ENCODE measurements at places on chromosomes 3 and 15.

- DNase-seq, result no peak
Observed at GRCh38 chr3:71759401-71759800, 5.7 kb downstream of the GPR27 start.

DNA sequence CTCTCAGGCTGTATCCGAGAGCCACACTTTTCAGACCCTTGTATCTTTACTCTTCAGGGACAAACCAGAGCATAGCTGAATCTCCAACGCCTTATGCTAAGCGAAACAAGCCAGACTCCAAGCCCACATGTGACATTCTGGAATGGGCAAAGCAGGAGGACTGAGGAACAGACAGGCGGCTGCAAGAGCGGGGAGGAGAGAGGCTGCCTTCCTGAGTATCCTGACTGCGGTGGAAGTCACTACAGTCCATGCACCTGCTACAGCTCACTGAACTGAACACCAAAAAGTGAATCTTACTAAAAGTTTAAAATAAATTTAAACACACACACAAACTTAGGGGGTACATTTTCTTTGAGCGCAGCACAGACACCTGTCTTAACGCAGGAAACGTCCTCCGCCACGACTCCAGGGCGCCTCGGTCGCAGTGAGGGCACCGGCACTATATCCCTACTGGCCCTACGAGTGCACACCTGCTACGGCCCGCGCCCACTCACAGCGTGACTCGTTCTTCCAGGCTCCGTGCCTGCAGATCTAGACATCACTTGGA is 1.4 kb downstream of the CYFIP1 start:
- DNase-seq, result no peak

- DNase-seq, result no peak
Observed at GRCh38 chr3:122918576-122919290, 108.8 kb downstream of the SEMA5B start.

GRCh38 chr3:44885618-44886017 is 11.2 kb downstream of the TGM4 start:
- no peak for DNase-seq

- no peak for DNase-seq
Observed at GRCh38 chr15:57003418-57003817, 85.0 kb downstream of the TCF12 start.

DNA sequence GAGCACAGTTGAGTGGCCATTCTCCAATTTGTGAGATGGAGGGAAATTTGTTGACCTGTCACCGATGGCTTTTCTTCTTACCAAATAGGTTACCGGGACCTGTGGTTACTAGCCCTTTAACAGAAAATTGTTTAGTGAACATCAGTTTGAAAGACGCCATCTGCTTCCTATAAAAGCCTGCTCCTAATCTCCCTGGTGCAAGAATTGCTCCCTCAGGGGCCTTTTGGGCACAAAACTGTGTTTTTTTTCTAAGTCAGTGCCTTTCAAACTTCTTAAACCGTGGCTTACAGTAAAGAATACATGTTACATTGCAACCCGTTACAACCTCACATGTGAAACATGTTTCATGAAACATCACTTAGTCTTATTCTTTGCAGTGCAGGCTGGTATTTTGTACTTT is 15.0 kb downstream of the CACNA2D3 start:
- no peak for DNase-seq

GRCh38 chr15:38670128-38671005 is 105.8 kb upstream of the RASGRP1 start:
- DNase-seq, result peak; percentile 86

GRCh38 chr3:179853176-179853575 is 183.6 kb downstream of the PEX5L start:
- DNase-seq, result no peak

GRCh38 chr3:119338754-119339153 is 44.6 kb downstream of the ARHGAP31 start:
- no peak for DNase-seq

- DNase-seq, result no peak
Observed at GRCh38 chr3:123444023-123444422, 4.9 kb downstream of the ADCY5 start.

- no peak for DNase-seq
Observed at GRCh38 chr3:125622381-125622791, 27.1 kb upstream of the OSBPL11 start.

DNA sequence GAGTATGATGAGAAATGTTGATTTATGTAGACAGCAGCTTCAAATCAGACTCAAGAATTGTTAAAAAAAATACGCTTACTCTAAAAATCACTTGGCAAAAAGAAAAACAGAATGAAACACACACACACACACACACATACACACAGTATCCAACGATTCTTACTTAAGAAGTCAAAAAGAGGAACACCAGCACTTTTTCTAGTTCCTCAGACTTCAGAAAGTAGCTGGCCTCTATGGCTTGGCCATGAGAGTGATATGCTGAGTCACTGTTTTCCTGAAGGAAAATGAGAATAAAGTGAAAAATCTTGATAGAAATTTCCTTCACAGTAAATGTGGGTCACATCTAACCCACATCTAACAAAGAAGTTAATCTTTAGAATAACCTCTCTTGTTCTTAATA is 22.1 kb downstream of the CNTN3 start:
- DNase-seq, result no peak

- DNase-seq, result no peak
Observed at GRCh38 chr3:38878646-38879045, 62.6 kb upstream of the SCN10A start.

DNA sequence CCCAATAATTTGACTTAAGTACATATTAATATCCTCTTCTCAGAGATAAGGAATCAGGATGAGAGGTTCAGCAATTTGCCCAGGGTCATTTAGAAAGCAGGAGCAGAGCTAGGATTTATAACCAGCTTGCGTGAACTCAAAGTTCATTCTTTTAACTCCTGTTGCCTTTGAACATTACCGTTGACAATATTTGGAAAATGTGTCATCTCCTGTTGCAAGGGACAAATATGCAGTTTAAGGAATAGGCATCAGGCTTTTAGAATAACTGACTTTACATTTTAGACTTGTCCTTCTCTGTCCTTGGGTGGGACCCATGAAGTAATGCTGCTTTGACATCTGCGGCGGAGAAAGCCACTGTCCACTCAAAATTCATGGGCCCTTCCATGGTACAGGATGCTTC is 252.2 kb upstream of the RGMA start:
- DNase-seq, result no peak

GRCh38 chr3:12922306-12922705 is 80.9 kb upstream of the RPL32 start:
- DNase-seq, result no peak

DNA sequence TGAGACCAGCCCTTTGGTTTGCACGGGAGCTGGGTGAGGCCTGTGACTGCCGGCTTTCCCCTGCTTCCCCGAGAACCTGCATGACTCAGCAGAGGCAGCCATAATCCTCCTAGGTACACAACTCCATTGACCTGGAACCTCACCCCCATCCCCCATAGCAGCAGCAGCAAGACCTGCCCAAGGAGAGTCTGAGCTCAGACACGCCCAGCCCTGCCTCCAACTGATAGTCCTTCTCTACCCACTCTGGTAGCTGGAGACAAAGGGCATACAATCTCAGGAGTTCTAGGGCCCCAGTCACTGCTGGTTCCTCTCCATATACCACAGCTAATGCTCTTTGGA is 141.0 kb upstream of the ARHGEF26 start:
- no peak for DNase-seq

GRCh38 chr3:85922374-85922773 is 963.6 kb downstream of the CADM2 start:
- no peak for DNase-seq

DNA sequence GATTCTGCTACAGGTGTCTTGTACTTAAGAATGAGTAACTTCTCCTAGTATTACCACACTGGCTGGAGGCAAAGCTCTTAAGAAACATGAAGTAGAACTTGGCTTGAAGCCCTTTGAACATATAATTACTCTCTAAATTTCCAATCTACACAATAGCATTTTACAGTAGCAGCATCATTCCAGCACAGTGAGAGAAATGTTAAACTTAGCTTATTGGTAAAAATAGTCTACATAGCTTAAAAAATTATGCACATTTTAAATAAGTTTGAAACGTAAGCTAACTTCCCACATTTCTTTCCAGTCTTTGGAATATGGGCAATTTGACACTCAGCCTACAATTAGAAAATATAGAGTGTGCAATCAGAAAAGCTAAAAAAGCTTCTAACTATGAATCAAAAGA is 32.8 kb upstream of the TOP2B start:
- no peak for DNase-seq

GRCh38 chr3:182937293-182938051 is 42.9 kb downstream of the DCUN1D1 start:
- DNase-seq, result peak; percentile 17

DNA sequence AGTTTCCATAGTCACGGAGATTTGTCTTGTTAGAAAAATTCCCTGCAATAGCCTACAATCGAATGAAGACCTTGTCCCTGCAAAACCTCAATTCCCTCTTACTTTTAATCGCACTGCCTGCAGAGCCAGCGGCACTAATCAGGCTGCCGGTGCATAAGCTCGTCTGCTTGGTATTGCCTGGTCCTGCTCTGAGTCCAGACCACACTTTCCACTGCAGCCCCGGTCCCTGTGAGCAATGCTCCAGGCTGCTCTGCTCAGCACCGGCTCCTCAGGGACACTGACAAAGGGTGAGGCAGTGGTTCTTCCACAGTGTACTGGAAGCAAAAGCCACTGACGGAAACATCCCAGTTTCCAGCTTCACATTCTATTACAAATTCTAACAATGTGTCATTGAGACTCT is 164.3 kb downstream of the OCA2 start:
- no peak for DNase-seq

GRCh38 chr3:115062009-115062408 is 85.1 kb downstream of the ZBTB20 start:
- DNase-seq, result no peak

DNA sequence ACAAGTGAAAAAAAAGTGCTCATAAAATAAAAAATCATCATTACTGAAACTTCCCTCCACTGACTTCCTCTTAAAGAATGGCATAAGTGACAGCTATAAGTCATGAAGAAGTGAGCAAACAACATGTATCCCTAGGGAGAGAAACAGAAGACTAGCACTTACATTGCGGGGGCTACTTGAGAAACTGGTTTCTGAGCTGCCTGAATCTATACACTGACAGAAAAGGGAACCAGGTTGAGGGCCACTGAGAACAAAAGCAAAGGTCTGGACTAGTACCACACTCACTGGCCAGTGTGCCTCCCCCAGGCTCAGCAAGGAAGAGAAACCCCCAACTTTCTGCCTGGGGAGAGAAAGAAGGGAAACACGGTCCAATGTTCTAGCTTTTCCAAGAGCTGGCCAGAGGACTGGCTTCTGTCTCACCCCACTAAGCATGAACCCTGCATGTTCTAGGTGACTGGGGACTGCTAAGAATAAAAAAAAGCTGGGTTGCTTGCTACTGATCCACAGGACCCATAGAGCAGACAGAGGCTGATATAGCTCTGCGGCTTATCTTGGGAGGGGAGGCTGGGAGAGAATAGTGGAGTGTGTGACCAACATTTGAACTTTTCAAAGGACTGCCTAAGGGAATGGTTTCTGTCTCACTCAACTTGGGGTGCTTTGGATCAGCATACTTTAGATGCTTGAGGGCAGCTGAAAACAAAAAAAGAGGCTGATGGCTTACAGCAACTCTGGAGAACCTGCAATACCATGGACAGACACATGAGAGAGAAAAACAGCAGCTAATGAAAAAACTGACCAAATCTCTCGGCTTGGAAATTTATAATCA is 8.1 kb downstream of the RAD18 start:
- DNase-seq, result no peak

GRCh38 chr3:19155375-19155774 is 7.1 kb downstream of the KCNH8 start:
- no peak for DNase-seq

GRCh38 chr15:72009222-72009621 is 108.7 kb downstream of the MYO9A start:
- no peak for DNase-seq

DNA sequence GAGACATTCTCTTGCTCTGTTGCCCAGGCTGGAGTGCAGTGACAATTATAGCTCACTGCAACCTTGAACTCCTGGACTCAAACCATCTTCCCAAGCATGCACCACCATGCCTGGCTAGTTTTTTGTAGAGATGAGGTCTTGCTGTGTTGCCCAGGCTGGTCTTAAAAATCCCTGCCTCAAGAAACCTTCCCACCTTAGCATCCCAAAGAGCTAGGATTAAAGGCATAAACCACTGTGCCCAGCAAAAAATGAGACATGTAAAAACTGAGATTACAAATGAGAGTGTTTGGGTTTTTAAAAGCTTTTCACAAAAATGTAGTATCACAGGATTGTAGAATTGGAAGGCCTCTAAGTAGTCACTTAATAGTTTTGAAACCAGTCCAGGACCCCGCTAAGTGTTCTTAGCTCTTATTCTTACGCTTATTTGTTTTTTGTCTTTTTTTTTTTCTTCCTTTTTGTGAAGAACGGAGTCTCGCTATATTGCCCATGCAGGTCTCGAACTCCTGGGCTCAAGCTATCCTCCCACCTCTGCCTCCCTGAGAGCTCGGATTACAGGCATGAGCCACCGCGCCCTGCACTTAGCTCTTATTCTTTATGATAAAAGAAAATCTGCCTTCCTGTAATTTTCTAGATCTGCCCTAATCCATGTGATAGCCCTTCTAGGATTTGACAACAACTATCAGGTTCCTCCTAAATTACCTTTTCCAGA is 31.5 kb downstream of the KLHL18 start:
- no peak for DNase-seq

- no peak for DNase-seq
Observed at GRCh38 chr15:29872716-29873115, 50.4 kb upstream of the TJP1 start.

GRCh38 chr3:193295985-193296384 is 55.0 kb downstream of the PLAAT1 start:
- DNase-seq, result no peak

- DNase-seq, result no peak
Observed at GRCh38 chr3:94118390-94118789, 55.5 kb downstream of the NSUN3 start.

GRCh38 chr15:88748081-88748480 is 55.2 kb upstream of the ACAN start:
- DNase-seq, result no peak

DNA sequence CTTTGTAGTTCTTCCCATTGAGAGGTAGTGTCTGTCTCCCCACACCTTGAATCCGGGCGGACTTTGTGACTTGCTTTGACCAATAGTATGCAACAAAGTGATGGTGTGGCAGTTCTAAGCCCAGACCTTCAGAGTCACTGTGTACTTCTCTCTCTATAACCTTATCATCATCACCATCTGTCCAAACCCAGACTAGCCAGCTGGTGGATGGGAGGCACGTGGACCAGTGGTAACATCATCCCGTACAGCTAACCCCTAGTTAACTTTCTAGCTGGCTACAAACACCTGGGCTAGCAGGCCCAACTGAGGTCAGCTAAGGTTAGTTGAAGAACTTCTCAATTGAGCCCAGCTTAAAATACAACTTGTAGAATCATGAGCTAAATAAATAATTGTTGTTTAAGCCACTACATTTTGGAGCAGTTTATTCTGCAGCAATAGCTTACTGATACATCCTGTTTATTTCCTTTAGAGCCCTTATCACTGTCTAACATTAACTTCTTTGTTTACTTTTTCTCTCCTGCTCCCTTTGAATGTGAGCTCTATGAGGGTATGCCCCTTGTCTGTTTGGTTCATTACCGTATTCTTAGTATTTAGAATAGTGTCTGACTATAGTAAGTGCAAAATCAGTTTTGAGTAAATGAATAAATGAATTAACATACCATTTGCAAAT is 11.5 kb upstream of the CCR9 start:
- no peak for DNase-seq

Measured in CD4-positive, alpha-beta T cell treated with Interleukin-12 subunit alpha and Interleukin-12 subunit beta, for 1 hour (primary cell).